ENCODE measurements at places on chromosomes 13 and 19. TPM values are rescaled to one million over a fixed set of nuclear protein-coding genes. Genes with fewer than 3 reads are reported as not detected.

The DACH1 gene
- not detected for total RNA-seq

The NLRP9 gene
- total RNA-seq: not detected

The CGB8 gene
- total RNA-seq: 2.3 TPM

The ZNF763 gene
- 3.5 TPM for total RNA-seq

The PSG7 gene
- total RNA-seq: 0.76 TPM

The CYP4F12 gene
- total RNA-seq: not detected

The ADPRHL1 gene
- 4.7 TPM for total RNA-seq

The IGFL4 gene
- not detected for total RNA-seq

The CYP4F8 gene
- not detected for total RNA-seq

The LILRB4 gene
- total RNA-seq: not detected

The TYROBP gene
- not detected for total RNA-seq
